ENCODE measurements at places on chromosomes 11 and 22.

GRCh38 chr22:22565981-22566380 is 6.9 kb upstream of the PRAME start:
- H3K27ac ChIP-seq, result no peak overlapping the region
- no peaks in the 10 kb centered on the region for H3K36me3 ChIP-seq
- H3K4me3 ChIP-seq, result no peak overlapping the region
- DNase-seq, result no peak

GRCh38 chr11:134554106-134554505 is 142.1 kb upstream of the B3GAT1 start:
- H3K4me3 ChIP-seq, result no peak overlapping the region
- peaks cover 7% of the 10 kb centered on the region for H3K27me3 ChIP-seq
- no peak overlapping the region for H3K27ac ChIP-seq
- no peaks in the 10 kb centered on the region for H3K4me1 ChIP-seq

GRCh38 chr11:57913715-57914704 is 109.7 kb upstream of the OR9Q1 start:
- peaks cover 2% of the 10 kb centered on the region for H3K27me3 ChIP-seq
- no peaks in the 10 kb centered on the region for H3K36me3 ChIP-seq
- no peak for DNase-seq

- no peak overlapping the region for H3K27ac ChIP-seq
- H3K36me3 ChIP-seq, result no peaks in the 10 kb centered on the region
- no peaks in the 10 kb centered on the region for H3K4me1 ChIP-seq
- H3K27me3 ChIP-seq, result peaks cover 9% of the 10 kb centered on the region
- DNase-seq, result no peak
- H3K4me3 ChIP-seq, result no peak overlapping the region
Observed at GRCh38 chr11:1168721-1169161, 11.0 kb downstream of the MUC5AC start.

- no peak overlapping the region for H3K27ac ChIP-seq
- no peaks in the 10 kb centered on the region for H3K4me1 ChIP-seq
- H3K36me3 ChIP-seq, result no peaks in the 10 kb centered on the region
- DNase-seq, result no peak
Observed at GRCh38 chr11:93278976-93279375, 51.6 kb upstream of the DEUP1 start.

- H3K4me1 ChIP-seq, result no peaks in the 10 kb centered on the region
- no peak for DNase-seq
- H3K4me3 ChIP-seq, result no peak overlapping the region
- no peak overlapping the region for H3K27ac ChIP-seq
- H3K36me3 ChIP-seq, result no peaks in the 10 kb centered on the region
Observed at GRCh38 chr11:1410366-1411291, 20.9 kb downstream of the BRSK2 start.

DNA sequence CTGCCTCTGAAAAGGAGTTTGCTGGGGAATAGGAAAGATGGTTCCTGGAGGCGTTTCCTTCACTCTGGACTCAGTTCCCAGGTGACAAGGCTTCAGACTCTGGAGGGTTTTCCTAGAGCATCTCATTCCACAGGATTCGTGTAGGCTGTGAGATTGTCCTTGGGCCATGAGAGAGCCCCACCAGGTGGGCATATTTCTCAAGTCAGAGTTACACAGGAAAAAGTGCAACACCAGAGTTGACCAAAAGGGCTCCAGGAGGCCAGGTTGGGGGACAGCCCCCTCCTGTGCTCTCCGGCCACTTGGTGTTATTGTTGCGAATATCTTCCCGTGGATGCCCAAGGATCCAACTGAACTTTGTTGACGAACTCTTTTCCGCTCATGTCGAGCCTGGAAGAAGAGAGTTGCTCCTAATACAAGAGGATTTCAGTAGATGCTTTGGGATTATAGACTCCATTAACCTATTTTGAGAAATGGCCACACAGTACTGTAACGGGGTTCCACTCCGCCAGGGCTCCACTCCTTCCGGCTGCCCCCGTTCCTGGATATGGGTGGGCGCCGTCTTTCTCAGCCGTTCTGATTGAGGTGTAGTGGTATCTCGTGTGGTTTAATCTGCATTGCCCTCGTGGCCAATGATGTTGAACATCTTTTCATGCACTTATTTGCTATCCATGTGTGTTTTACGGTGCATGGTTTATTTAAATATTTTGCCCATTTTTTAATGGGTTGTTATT is 580.3 kb downstream of the BRD1 start:
- no peak for DNase-seq
- no peaks in the 10 kb centered on the region for H3K4me1 ChIP-seq
- no peaks in the 10 kb centered on the region for H3K36me3 ChIP-seq
- H3K4me3 ChIP-seq, result no peak overlapping the region
- H3K27me3 ChIP-seq, result no peaks in the 10 kb centered on the region

DNA sequence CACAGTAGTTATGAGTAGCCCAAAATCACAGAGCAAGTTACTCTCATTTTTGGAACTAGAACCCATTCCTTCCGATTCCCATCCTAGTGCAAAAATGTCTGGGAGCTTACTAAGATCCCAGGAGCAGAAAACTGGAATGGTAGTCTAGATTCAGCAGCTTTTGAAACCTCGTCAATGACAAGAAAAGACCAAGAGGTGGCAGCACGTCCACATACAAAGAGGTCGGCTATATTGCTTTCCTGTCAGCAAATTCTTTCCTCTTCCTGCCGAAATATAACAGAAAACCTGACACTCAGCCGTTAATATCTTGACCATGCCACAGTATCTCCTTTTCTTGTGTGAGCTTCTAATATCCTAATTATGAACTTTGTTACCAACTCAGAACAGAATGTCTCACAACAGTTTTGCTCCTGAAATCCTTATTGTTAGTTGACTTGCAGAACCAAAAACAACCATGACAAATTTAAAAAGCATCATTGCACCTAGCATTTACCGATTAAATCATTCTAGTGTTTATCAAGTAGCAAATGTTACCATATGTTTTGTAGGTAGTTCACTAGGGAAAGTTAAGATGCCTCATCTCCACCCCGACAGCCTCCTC is 92.8 kb upstream of the OR9G4 start:
- no peak overlapping the region for H3K4me3 ChIP-seq
- no peak overlapping the region for H3K27ac ChIP-seq
- H3K27me3 ChIP-seq, result no peaks in the 10 kb centered on the region
- H3K36me3 ChIP-seq, result no peaks in the 10 kb centered on the region
- no peaks in the 10 kb centered on the region for H3K4me1 ChIP-seq

- H3K4me3 ChIP-seq, result no peak overlapping the region
- H3K27me3 ChIP-seq, result no peaks in the 10 kb centered on the region
- H3K36me3 ChIP-seq, result no peaks in the 10 kb centered on the region
- H3K27ac ChIP-seq, result no peak overlapping the region
- DNase-seq, result no peak
Observed at GRCh38 chr11:12179531-12179930, 69.1 kb downstream of the MICAL2 start.
